ENCODE measurements at places on chromosomes 11 and 22.

- no peak for DNase-seq
Observed at GRCh38 chr11:118783724-118784495, 7.1 kb downstream of the DDX6 start.

GRCh38 chr11:57480409-57481137 lies 20.2 kb downstream of the RTN4RL2 start:
- DNase-seq, result peak; percentile 23

- DNase-seq, result no peak
Observed at GRCh38 chr11:130426837-130427341, 1.5 kb downstream of the ADAMTS8 start.

DNA sequence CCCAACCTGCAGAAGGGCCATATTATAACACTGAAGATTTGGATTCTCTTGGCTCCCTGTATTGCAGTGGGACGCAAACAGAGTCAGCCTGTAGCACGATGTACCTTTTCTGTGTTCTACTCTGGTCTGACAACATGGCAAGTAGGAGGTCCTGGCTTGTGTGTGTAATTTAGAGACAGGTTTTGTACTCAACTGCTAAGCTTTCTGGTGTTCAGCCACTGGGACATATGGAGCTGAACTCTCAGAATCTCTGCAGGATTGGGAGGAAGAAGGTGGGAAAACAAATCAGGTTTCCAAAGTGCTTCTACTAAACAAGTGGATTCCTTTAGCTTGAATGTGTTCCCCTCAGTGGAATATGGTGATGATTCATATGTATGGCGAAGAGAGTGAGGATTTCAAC lies 192.5 kb upstream of the MTMR2 start:
- DNase-seq, result no peak

DNA sequence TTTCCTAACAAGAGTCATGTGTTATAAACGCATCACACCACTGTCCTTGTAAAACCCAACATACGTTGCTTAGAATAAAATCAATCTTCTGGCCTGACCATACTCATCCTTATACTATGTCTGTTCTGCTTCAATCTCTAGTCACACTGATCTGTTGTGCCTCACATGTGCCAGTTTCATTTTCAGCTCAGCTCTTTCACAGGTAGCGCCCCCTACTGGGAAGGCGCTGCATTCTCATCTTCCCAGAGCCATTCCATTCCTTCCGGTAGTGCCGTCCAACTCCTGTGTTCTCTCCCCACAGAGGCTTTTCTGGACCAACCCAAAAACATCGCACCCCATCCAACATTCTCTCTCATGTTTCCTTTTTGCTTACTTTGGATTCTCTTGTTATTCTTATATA lies 22.2 kb downstream of the CASP5 start:
- no peak for DNase-seq

DNA sequence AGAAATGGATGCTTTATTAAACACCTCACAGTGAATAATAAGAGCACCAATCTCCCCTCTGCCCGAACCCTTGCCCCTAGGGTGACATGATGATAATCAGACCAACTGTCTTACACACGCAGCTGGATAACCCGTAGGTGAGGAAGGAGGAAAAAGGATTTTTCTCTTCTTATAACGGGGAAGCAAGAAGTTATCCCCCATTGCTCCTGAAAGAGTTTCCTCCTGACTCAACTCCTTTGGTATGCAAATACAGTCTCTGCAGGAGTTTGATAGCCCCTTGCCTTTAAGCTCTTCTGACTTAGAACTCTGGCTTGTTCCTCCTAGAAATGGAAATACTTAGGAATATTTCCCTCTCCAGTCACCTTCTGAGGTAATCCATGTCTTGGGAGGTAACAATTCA lies 455.8 kb downstream of the TMEM135 start:
- no peak for DNase-seq

- DNase-seq, result no peak
Observed at GRCh38 chr11:27309046-27309445, 54.0 kb downstream of the CCDC34 start.

GRCh38 chr11:122733318-122733717 lies 77.8 kb downstream of the UBASH3B start:
- DNase-seq, result no peak

DNA sequence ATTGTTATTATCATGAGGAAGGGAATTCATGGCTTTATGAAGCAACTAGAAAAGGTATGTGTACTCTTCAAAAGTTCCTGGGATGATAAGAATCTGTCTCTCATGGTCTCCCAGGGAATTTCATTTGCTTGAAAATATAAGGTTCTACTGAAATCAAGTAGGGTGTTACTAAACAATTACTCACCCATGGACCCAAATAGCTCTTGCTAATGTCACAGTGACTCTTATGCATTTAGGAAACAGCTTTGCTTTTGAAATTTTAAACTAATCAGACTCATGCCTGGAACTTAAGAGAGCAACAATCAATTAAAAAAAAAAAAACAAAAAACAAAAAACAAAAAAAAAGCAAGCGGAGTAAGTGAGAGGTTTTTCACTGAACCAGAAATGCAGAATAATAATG lies 1546.3 kb upstream of the TENM4 start:
- no peak for DNase-seq

DNA sequence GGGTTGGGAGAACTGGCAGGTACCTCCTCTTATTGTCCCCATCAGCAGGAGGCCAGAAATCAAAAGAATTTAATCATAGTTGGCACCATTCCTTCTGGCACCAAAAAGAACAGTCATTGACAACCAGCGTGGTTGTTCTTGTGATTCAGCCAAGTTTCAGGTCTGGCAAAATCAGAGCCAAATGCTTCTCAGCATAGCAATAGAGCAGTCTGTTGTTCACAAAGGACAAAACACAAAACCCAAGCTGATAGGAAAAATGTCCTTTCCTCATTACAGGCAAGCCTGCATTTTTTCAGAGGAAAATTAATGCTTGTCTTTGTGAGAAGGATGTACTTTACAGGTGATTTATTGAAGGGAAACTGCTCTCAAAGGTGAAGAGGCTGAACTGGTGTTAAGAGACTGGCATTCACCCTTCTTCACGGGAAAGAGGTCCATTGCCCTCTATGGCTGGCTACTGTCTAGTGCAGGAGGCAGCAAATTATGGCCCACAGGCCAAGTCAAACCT lies 241.8 kb upstream of the ARHGAP42 start:
- no peak for DNase-seq

DNA sequence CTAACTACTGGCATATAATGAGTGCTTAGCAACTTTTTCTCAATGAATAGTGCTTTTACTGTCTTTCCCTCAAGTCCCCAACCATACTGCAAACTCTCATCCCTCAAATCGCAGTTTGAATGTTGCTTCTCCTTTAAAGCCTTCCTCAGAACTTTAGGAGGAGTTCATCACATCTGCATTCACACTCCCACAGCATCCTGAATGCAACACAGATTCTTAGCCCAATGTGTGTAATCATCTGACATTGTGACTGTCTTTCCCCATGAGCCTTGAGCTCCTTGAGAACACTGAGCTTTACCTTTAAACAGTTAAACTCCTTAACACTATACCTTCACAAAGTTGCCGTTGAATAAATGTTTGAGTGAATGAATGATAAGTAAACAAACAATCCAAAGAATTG lies 81.7 kb upstream of the FAM181B start:
- no peak for DNase-seq

DNA sequence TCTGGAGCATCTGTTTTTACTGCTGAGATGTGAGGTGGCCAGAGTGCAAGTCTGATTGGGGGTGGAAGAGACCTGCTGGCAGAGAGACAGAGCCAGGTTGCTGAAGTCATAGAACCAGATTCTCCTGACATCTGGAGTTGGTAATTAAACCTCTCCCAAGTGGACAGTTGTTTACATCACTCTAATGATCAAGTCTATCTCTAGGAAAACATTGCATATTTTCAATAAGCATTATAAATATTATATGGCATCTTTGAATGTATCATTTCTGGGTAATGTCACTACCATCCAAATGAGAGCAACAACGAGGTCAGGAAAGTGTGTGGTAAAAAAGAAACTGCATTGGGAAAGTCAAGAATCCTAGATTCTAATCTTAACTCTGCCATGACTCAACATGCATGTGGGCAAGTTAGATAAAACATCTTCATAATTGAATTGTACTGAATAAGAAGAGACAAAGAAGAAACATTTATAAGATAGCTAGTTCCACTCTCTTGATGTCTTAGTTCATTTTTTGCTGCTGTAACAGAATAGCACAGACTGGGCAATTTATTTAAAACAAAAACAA lies 351.2 kb upstream of the API5 start:
- DNase-seq, result no peak

DNA sequence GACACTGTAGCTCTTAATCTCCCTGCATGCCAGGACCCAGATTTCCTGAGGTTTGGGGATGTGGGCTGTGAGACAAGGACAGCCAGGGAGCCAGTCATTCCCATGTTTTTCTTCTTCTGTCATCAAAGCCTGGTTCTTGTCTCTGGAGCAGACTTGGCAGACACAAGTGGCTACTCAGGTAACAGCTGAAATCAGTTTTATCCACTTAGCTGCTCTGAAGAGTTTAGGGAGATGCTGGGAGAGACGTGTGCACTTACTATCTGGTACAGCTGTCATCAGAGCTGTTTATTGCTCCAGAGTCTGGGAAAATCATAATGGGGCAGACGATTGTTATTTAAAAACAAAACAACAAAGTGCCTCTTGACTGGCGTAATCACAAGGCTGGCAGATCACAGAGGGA lies 56.6 kb downstream of the CSNK2A3 start:
- DNase-seq, result no peak

- DNase-seq, result no peak
Observed at GRCh38 chr11:111634981-111635705, 32.9 kb downstream of the SIK2 start.

- DNase-seq, result no peak
Observed at GRCh38 chr11:227824-228379, 8.2 kb downstream of the SIRT3 start.

GRCh38 chr11:94557421-94557820 lies 9.7 kb upstream of the PIWIL4 start:
- DNase-seq, result no peak

DNA sequence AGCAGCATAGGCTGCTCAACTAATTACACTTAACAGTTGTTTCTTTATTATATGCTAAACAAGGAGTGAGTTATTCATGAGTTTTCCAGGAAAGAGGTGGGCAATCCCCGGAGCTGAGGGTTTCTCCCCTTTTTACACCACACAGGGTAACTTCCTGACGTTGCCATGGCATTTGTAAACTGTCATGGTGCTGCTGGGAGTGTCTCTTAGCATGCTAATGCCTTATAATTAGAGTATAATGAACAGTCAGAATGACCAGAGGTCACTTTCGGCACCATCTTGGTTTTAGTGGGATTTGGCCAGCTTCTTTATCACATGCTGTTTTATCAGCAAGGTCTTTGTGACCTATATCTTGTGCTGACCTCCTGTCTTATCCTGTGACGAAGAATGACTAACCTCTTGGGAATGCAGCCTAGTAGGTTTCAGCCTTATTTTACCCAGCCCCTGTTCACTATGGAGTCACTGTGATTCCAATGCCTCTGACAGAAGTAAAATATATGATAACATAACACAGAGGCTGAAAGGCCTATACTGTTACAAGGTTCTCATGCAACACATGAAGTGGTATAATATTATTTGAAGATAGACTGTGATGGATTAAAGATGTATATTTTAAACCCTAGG lies 41.3 kb upstream of the RDX start:
- no peak for DNase-seq

- no peak for DNase-seq
Observed at GRCh38 chr11:108909041-108909440, 244.2 kb downstream of the DDX10 start.

DNA sequence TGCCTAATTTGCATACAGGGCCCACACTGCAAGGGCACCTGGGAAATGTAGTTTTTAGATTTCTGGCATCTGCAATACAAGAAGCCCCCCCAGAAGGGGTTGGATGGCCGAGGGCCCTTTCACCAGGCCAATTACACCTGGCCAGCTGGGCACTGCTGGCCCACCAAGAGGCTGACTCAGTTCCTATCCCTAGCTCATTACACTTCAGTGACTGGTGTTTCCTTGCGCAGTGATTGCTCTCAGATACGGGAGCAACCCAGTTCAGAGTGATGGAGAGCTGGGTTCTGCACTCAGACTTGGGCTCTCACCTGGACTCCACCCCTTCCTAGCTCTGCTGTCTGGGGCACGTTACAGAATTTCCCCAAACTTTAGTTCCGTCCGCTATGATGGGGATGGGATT lies 81.1 kb upstream of the SHANK2 start:
- DNase-seq, result no peak

- no peak for DNase-seq
Observed at GRCh38 chr22:43344520-43344787, 1.3 kb upstream of the SCUBE1 start.

DNA sequence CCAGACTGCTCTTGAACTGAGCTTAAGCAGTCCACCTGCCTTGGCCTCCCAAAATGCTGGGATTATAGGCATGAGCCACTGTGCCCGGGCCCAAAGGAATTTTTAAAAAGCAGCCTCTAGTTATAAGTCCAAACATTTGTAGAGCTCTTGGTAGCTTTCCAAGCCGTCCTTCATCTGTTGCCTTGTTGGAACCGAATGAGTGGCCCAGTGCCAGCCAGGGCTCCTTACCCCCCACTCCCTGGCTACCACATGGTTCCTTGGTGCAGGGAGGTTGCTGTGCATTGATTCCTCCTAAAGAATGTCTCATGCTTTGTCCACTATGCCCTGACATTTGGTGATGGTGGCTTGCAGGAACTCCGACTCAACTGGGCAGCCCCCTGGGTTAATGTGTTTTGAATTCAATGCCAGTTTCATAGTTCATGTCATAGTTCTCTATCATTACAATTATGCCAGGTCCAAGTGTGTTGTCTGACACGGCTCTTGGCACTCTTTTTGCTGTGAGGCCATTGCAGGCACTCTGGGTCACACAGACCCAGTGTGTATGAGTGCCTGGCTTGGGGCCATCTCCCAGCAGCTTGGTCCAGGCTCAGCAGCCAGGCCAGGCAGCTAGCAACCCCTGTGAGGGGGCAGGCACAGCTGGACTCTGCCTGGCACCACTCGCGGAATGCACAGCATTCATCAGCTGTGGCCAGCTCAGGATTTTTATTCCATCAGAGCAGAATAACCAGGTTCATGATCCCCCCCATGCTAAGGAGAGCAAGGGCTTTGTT lies 13.3 kb upstream of the MICALL1 start:
- peak; percentile 30 for DNase-seq

DNA sequence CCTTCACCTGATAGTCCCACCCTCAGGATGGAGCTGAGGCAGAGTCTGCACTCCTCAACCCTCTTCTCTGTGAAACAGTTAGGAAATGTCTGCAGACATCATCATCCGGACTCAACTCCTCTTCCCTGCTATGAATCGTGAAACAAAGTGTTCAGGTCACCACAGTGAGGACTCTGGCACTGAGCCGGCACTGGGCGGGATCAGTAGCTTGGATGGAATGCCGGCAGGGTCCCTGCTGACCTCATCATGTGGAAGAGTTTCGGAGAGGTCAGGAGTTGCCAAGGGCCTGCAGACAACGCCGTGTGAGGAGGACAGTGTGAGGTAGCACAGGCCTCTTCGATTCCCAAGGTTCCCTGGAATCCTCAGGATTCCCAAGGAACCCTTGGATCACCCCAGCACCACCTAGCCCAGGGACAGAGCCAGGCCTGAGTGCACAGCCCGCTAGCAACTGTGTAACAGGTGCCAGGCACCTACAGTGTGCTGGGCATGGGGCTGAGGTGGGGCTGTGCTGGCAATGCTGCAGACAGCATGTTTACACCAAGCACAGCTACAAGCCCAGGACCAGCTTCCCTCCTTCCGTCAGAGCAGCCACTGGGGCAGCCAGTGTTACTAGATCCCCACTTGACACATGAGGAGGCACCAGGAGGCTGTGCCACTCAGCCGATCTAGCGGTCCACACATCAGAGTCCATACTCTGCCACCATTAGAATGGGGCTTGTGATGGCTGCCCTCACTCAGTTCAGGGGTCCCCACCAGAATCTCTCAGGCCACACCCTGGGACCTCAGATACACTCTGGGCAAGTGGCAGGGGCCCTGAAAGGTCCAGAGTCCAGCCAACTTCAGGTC lies 693 bp upstream of the LINC01488 start:
- DNase-seq, result no peak
